ENCODE measurements at places on chromosomes 7 and 10. TPM values are rescaled to one million over a fixed set of nuclear protein-coding genes. Genes with fewer than 3 reads are reported as not detected.

DNA sequence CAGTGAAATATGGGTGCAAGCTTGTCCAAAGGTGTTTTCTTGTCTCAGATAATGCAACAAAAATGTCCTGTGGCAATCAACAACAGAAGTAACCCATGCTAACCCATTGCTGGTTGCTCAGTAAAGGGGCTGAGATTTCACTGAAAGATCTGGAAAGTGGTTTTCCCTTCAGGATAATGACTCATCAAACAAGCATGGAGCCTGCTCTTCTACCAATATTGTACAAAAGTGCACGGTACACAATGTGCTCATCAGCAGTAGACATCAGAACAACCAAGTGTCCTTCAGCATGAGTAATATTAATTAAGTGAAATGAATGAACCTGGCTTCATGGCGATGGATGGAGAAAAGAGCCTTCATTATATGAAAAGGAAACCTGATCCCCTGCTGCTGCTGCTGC is 287.1 kb upstream of the NEBL start:
- DNase-seq, result no peak

DNA sequence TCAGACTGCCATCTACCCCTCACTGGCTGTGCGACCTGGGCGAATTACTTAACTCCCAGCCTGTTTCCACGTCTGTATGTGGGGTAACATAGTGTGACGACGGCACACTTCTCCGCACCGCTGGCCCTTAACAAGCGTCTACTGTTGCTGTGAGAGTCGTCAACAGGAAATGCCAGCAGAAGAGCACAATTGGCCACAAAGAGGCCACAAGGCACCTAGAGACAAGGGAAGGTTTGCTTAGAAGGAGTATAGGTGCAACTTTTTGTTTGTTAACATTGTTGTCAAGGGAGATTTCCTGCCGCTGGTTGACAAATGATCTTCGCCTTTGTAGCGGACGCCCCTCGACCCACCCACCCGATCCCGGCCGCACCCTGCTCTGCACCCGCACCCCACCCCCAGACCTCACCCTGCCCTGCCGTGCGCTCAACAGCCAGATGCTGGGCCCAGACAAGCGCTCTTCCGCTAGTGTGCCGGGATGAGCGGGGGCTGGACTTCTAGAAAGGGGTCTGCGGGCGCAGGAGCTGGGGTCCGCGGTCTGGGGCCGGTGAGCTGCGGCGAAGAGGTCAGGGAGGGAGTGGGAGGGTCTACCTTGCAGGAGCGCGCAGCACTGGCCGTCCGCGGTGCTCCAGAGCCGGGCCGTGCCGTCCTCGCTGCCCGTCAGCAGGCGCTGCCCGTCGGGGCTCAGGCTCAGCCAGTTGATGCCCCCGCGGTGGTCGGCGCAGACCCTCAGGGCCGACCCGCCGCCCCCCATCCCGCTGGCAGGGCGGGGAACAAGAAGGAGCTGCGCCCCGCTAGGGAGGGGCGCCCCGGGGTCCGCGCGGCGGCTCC is 785 bp downstream of the WDR86 start:
- no peak for DNase-seq

- DNase-seq, result no peak
These were observed 165.5 kb upstream of the TARP start for GRCh38 chr7:38438970-38439369.

DNA sequence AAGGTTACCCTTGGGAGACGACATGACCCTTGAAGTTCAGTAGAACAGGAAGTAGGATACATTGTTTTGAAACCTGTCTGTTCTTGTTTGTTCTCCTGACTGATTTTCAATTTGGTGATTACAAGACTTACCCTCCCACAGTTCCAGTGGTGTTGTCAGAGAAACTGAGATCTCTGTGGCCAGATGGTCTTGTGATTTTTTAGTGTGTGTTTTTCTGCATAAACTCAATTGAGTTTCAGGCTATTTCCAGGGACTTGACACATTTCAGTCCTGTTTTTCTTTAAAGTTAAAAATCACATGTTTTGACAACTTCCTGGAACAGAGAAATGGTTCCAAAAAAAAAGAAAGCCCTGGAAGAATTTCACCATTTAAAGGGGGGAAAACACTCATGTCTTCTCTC is 22.3 kb downstream of the PIK3CG start:
- no peak for DNase-seq

Gene ACSM6
- not detected for total RNA-seq

- DNase-seq, result no peak
These were observed 11.3 kb downstream of the PI4K2A start for GRCh38 chr10:97651773-97652172.

Gene IGF2BP3
- total RNA-seq, result 28.0 TPM

DNA sequence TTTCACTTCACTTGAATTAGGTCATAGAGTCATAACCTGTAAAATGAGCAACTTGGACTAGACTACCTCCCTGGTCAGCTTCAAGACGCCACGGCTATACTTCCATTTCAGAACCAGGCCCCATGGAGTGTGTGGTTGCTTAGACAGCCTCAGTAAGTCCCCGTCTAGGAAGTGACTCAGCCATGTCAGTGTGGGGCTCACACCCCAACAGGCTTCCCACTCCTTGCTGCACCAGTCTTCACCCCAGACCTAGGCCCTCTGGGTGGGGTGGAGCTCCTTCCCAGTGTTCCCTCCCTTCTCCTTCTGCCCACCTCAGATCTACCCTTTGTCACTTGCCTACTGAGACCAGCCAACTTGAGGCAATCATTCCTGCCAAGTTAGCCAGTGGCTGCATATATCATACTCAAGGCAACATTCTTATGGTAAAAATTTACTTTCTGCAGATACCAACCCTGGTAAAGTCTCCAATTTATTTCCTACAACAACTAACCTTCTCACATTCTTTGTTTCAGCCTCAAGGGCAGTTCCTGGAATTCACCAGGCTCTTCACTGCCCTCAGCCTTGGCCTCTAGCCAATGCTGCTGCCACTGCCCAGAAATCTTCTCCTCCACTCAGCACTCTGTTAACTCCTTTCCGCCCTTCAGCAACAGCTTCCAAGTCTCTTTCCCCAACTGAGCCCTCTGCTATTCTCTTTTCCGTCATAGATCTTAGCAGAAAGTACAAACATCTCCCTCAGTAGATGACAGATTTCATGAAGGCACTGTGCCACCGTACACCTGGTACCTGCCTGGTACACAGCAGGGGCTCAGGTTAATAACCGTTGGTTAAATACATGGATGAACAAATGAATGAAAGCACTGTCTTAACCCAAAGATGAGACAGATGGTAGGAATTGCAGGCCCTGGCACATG is 31.3 kb upstream of the ZNRF2 start:
- DNase-seq, result peak; percentile 91

- DNase-seq, result no peak
These were observed 632.9 kb upstream of the LRRTM3 start for GRCh38 chr10:66292922-66293321.

DNA sequence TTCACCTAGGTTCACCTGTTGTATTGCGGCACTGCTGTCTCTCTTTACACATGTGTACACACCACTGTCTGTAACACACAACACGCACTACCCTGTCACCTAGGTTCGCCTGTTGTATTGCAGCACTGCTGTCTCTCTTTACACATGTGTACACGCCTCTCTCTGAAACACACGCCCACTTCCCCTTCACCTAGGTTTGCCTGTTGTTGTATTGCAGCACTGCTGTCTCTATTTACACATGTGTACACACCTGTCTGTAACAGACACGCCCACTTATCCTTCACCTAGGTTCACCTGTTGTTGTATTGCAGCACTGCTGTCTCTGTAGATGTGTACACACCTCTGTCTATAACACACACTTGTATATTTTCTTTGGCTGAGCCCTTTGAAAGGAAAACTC is 51.5 kb downstream of the WDR37 start:
- DNase-seq, result no peak

DNA sequence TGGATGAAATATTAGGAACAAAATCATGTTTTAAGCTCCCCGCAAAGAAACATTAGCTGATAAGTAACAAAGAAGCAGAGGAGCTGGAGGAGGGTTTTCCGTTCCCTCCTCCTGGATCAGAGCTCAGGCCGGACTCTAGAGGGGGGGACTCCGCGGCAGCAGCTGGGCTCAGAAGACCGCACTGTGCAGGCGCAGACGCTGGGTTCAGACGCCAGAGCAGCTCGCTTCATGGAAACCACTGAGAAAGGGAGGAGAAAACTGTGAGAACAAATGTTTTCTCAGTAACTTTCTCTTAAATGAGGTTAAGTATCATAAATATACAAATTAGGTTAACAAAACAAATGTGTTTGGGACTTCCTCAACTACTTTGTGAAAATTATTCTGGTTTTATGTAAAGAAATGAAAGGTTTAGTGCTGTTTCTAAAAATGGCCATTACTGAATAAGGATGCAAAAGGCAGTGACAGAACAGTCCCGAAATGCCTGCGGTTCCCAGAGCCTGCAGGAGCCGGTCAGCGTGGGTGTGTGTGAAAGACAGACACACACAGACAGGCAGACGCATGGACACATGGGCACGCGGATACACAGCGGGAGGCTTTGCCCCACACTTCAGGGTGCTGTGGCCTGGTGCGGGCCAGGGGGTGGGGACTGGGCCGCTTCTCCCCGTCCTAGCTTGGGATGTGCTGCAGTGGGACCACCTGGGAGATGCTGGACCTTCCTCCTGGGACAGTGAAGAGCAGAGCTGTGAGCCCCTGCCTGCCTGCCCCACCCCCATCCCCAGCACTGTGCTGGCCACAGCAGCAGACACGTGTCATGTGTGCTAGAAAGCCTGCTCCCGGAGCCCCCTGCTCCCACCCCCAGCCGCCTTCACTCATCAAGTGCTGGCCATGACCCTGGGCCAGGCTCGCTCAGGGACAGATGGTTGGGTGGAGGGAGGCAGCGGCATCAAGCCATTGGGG is 20.3 kb upstream of the ADGRA1 start:
- DNase-seq, result peak; percentile 45

Gene ANKMY2
- 29.2 TPM for total RNA-seq

DNA sequence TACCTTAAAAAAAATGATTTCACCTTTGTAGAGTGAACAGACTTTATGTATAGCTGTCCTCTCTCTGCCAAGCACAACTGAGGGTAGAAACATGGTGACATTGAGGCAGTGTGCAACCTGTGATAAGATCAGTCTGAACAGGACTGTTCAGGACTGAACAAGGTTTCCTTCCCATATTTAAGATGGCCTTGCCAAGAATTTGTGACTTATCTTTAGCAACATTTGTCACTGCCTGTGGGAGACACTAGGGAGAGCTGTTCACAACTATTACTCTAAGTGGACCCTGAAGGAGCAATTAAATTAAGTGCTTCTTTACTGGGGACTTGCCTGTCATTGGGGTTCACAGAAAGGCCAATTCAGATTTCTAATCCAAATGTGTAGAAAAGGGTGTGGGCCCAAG is 6.7 kb downstream of the OR13A1 start:
- peak; percentile 8 for DNase-seq

GRCh38 chr10:82335831-82336230 is 460.8 kb downstream of the NRG3 start:
- DNase-seq, result no peak

- no peak for DNase-seq
These were observed 90.3 kb upstream of the ELMO1 start for GRCh38 chr7:37538945-37539344.

- DNase-seq, result no peak
These were observed 68.4 kb upstream of the SRRM3 start for GRCh38 chr7:76133164-76133775.

GRCh38 chr10:117345143-117345542 is 30.1 kb downstream of the PDZD8 start:
- peak; percentile 13 for DNase-seq

DNA sequence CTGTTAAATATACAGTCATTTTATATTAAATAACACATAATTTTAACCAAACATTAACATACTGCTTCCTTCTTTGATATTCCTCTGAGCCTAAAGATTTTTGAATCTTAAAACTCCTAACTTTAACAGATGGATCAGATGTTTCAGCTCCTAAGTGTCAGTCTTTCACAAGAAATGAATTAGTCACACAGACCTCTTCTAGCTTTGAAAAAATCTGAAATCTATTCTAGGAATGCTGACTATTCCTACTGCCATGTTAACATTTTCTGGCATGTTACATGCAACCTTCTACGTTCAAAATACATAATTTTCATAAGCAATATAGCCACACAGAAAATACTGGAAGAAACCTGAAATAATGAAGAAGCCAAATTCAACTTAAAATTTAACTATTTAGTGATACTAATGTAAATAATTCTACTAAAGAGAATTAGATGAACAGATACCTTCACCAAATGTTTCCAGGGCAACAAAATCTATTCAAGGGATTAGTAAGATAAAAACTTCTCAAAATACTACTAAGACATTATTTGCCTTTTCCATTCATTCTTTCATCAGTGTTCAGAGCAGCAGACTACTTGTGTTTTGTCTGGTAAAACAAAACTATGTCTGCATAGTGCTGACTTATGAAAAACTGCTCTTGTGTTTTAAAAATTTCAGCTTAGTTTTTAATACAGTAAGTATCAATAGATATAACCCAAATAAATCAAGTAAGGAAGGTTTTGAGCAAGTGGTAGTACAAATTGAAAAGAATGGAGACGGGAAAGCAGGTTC is 9.2 kb downstream of the JMJD1C start:
- peak; percentile 36 for DNase-seq

DNA sequence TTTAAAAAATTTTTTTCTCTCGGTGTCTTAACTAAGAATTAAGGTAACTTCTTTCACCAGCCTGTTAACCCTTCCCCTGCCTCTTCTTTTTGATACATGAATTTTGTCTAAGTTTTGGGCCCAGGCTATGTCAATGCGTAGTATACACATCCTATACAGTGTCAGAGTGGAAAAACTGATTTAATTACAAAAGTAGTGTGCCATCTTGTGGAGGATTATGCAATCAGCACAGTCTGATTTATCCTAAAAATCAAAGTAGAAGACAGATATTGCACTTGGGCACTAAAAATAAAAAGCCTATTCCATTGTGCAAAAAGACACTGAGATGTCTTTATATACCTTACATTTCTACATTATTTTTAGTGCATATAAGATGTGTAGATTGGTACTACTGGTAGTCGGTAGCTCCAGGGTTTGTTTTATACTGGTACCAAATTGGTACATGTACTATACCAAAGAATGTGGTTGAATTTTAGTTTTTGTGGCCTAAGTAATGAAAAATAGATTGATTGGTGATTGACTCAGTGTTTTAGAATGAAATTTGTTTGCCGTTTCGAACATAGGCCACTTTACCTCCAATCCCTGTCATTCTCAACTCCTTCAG is 96.6 kb downstream of the MKLN1 start:
- peak; percentile 44 for DNase-seq

DNA sequence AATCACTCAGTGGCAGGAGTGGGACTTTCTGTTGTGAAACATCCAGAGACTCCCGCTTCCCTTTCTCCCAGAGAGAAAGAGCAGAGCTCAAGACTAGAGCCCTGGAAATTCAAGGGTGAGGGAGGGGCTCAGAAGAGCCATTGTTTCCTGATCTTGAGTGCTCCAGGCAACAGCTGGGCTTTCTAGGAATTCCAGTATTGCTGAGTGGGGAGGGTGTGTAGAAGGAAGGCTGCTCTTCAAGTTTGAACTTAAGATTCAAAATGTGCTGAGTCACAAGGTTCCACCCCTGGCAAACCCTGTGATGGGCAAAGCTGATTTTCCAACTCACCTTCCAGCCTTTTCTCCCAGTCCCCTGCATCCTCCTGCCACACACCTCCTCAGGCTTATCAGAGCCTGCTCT is 42.3 kb upstream of the MSRB2 start:
- peak; percentile 46 for DNase-seq

GRCh38 chr10:121236621-121237020 is 361.6 kb downstream of the FGFR2 start:
- no peak for DNase-seq

Gene NRAP
- 5.6 TPM for total RNA-seq

GRCh38 chr10:129552119-129552518 is 85.1 kb downstream of the MGMT start:
- DNase-seq, result no peak

- no peak for DNase-seq
These were observed 25.7 kb upstream of the LMBR1 start for GRCh38 chr7:156918635-156919034.

Gene GDF10
- total RNA-seq, result not detected

Gene TLX1
- not detected for total RNA-seq
